Stimulated activated naive CD4-positive, alpha-beta T cell (primary cell): ENCODE measurements at places on chromosomes 6 and 20.

DNA sequence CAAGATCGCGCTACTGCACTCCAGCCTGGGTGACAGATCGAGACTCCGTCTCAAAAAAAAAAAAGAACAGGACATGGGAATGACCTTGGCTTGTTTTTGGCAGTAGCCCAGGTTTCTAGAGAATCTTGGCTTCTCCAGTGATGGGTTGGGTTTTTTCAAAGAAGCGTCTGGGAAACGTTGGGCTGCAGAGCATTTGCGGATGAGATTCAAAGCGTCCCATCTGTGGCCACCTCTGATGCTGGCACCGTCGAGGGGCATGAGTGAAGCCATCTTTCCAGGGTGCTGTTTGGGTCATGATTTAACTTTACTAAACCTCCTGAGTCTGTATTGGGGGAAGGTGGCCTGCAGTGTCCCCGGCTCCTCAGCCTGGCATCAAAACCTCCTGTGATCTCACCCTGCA lies 43.2 kb upstream of the SRF start:
- no peak for DNase-seq

GRCh38 chr6:55943329-55943728 lies 67.9 kb upstream of the BMP5 start:
- no peak for DNase-seq

- DNase-seq, result no peak
Observed at GRCh38 chr6:37306624-37307222, 47.1 kb upstream of the RNF8 start.

- DNase-seq, result no peak
Observed at GRCh38 chr20:24479595-24479994, 10.2 kb downstream of the SYNDIG1 start.

DNA sequence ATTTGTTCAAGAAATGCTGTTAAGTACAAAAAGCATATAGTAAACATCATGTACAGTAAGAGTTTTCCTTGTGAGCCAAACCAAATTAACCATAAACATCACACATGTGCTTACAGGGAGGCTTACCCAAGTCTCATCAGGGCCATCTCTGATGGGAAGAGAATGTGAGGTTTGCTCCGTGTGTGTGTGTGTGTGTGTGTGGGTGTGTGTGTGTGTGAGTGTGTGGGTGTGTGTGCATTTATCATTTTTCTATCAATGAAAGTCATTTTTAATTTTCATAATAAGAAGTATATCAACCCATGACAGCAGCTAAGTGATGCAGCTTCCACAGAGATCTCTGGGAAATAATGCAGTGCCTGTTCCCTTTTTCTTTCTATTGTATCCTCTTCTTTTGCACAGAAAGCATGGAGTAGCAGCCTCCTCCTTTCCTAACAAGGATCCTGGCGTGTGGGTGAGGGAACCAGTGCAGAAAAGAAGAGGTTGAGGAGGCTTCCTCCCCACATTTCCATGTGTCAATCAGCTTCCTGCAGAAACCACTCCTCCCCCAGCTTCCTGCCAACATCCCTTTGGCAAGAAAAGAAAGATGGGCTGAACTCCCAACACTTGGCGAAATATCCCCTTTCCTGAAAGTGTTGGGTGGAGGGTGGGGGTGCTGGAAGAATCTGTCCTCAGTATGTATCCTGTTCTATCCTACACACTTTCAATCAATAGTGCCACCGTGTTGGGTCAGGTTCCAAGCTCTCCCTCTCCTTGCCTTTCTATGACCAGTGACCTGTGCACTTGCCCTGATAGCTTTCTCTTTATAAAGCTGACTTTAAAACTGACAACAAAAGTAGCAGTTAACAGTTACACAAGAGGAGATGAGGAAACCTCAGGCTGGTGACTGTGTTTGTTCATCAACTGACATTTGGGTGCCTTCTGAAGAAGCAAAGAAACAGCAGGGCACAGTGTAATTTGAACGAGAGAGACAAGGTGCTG lies 251.8 kb upstream of the CITED2 start:
- no peak for DNase-seq

DNA sequence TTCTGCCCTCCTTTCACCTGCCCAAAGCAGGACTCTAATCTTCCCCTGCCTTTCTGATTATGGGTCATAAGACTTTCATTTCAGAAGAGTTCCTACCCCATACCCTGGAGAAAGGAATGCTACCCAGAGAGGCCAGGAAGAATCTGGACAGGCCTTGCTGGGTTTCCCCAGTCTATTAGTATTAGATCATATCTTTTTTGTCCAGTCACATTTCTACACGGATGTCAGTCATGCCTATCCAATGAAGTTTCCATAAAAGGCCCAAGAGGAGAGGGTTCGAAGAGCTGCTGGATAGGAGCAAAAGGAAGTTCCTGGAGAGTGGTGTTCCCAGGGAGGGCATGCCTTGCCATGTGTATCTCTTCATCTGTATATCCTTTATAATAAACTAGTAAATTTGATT lies 3.2 kb downstream of the POLH start:
- no peak for DNase-seq

GRCh38 chr6:11485271-11485670 lies 52.3 kb upstream of the TMEM170B start:
- DNase-seq, result no peak

DNA sequence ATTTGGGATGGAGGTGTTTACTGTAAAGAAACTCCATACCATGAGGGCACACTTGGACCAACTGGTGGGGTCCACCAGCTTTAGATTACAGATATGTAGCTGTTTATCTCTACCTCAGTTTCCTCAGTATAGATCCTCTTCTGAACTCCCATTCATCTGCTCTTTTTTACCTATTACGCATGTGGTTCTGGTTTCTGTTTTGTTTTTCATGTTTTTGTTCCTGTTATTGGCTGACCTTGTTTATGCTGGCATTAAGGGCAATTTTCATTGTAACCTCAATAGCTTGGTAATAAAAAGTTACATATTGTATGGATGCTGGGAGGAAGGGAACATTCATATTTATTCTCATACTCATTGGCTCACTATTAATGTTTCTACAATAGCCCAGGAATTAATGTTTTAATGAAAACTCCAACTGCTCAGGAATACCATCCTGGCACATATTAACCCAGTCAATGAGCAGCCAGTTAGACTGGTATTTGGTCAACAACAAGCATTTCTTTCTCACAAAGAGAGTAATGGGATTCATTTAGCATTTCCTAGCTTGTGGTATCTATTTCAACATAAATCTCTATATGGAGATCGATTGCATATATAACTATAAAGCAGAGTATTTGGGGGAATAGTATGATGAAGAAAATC lies 83.8 kb upstream of the FAM184A start:
- no peak for DNase-seq

GRCh38 chr6:87588756-87589407 lies 905 bp downstream of the RARS2 start:
- no peak for DNase-seq

- DNase-seq, result no peak
Observed at GRCh38 chr20:51614687-51615086, 72.2 kb upstream of the NFATC2 start.

GRCh38 chr20:44969300-44969894 lies 3.1 kb downstream of the STK4 start:
- DNase-seq, result peak; percentile 12

DNA sequence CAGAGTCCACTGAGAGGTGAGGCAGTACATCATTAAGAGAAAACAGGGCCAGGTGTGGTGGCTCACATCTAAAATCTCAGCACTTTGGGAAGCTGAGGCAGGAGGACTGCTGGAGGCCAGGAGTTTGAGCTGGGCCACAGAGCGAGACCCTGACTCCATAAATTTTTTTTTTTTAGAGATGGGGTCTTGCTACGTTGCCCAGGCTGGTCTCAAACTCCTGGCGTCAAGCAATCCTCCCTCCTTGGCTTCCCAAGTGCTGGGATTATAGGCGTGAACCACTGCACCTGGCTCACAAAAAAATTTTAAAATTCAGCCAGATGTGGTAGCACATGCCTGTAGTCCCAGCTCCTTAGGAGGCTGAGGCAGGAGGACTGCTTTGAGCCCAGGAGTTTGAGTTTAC lies 17.3 kb downstream of the PPIL1 start:
- no peak for DNase-seq

DNA sequence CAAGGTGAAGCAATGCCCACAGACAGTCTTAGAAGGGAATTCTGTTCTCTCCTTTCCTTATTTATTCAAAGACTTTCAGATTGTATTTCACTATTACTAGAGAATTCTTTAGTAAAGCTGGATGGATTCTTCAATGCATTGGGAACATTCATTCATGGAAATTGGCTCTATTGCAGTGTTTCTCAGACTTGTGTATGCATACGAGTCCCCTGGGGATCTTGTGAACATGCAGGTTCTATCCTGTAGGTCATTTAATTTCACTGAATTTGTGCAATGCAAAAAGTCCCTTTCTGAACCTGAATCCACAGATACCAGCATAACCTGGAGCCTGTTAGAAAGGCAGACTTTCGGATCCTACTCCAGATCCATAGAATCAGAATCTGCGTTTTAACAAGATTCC lies 160.9 kb upstream of the AHI1 start:
- DNase-seq, result no peak

DNA sequence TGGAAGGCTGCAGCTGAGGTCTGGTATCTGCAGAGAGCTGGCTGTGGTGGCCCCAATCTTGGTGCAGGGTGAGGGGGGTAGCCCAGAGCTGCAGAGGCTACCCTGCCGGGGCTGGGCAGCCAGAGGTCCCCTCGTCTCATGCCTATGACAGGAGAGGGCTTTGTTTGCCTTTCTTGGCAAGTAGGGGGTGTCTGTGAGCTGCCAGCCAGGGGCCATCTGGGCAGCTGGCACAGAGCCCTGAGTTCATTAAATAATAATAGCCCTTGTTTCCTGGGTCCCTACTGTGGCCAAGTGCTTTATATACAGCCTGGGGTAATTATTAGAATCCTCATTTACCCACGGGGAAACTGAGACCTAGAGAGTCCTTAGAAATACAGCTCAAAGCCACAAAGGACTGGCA lies 66.6 kb downstream of the EZR start:
- no peak for DNase-seq

- no peak for DNase-seq
Observed at GRCh38 chr6:52591832-52592231, 15.0 kb upstream of the TRAM2 start.

GRCh38 chr6:7316658-7317533 lies 3.9 kb upstream of the SSR1 start:
- DNase-seq, result no peak

GRCh38 chr20:44924541-44924940 lies 14.7 kb downstream of the PABPC1L start:
- no peak for DNase-seq

GRCh38 chr20:57835588-57836455 lies 126.0 kb upstream of the PMEPA1 start:
- DNase-seq, result no peak

- DNase-seq, result no peak
Observed at GRCh38 chr6:106005013-106005412, 81.1 kb upstream of the PRDM1 start.

DNA sequence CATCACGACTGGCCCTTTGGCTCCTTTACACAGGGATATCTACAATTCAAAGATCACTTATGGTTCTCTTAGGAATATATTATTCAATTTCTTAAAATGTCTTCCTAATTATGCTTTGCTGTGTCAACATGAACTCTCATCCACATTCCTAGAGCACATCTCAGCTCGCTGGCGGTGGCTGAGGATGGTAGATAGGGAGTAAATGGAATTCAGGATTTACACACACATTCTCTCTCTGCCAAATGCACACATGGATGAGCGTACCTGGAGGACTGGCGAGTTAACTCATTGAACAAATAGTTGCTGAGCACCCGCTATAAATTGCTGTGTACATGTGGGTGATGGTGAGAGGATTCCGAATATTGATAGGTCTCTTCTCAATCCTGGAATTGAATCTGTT lies 4.8 kb upstream of the MRPS10 start:
- DNase-seq, result no peak

DNA sequence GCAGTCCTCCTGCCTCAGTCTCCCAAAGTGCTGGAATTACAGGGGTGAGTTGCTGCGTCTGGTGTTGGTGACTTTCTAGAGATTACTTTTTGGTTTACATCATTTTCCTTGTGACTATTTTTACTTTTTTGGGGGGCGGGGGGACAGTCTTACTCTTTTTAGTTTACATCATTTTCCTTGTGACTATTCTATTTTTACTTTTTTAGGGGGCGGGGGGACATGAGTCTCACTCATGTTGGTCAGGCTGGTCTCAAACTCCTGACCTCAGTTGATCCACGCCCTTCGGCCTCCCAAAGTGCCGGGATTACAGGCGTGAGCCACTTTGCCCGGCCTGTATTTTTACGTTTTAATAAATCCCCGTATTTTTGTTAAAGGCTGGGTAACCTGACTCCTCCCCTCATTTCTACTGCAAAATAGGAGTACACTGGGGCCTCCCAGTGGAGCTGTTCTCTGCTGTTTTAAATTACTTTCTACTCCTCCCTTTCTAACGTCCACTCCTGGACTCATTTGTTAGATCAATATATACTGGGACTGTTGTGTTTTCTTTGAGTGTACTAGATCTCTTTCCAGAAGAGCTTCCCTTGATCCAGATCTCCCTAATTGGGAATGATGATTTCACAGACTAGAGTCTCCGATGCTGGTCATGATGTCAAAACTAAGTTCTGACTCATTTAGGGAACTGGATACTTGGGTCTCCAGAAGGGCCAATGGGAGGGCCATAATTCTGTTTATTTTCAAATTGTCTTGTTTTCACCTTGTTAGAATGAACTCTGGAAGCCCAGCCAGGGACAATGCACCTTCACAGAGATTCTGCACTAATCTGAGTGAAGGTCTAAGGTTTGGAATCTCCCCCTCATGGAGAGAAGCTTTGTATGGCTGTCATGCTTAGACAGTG lies 9.2 kb downstream of the HSPA1B start:
- no peak for DNase-seq
